ENCODE measurements at places on chromosomes 11 and 22. TPM values are rescaled to one million over a fixed set of nuclear protein-coding genes. Genes with fewer than 3 reads are reported as not detected.

DNA sequence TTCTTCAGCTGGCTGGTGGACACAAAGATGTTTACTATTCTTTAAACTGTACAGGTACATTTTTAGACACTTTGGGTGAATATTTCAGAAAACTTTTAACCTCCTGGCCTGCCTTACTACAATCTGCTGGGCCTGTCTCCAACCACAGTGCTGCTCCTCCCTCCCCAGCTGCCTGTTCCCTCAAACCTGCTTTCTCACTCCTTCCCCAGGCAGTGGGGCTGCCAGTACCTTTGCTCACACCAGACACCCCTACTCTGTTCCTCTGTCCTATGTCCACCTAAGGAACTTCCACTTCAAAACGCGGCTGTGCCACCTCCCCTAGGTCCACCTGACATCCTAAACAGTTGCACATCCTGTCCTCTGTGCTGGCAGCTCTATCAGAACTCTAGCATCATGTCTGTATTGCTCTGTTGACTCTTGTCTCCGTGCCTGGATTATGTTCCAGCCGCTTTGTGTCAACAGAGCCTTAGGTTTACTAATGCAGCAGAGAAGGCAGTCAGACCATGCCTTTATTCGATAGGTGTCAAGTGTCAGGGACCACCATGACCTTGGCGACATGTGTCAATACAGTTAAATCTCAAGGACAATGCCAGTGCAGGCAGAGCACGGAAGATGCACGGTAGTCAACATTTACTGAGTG, 13.4 kb downstream of the ZP1 start:
- DNase-seq: no peak

DNA sequence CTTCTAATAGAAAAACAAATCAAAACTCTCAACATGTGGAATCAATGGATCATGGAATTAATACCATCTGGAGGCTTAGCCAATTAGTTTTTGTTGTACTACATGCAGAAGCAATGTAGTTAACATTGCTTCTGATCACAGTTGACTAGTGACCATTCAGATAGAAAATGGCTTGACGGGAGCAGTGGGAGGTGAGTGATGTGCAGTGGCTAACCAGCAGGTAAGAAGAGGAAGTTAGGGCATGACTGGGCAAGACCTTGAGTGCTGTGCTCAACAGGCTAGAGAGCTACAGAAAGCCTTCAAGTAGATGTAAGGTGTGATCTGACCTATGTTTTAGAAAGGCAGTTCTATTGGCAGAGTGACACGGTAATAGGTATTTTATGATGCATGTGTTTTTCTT, 60.7 kb upstream of the ALKBH3 start:
- no peak for DNase-seq

- no peak for DNase-seq
Observed at GRCh38 chr11:66107600-66108510, 37.8 kb downstream of the PACS1 start.

DNA sequence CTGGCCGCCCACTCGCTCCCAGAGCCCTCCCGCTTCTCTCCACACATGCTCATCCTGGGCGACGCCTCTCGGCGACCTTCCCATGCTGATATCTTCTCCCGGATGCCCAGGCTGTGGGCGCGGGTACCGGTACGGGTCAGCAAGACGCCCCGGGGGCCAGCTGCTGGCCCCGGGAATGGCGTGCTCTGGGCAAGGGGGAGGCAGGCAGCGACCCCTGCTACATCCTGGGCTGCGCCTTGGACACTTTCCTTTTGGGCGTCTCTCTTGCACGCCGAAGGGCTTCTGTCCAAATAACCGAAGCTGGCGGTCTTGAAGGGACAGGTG, 48.1 kb downstream of the RPL27A start:
- DNase-seq: no peak

DNA sequence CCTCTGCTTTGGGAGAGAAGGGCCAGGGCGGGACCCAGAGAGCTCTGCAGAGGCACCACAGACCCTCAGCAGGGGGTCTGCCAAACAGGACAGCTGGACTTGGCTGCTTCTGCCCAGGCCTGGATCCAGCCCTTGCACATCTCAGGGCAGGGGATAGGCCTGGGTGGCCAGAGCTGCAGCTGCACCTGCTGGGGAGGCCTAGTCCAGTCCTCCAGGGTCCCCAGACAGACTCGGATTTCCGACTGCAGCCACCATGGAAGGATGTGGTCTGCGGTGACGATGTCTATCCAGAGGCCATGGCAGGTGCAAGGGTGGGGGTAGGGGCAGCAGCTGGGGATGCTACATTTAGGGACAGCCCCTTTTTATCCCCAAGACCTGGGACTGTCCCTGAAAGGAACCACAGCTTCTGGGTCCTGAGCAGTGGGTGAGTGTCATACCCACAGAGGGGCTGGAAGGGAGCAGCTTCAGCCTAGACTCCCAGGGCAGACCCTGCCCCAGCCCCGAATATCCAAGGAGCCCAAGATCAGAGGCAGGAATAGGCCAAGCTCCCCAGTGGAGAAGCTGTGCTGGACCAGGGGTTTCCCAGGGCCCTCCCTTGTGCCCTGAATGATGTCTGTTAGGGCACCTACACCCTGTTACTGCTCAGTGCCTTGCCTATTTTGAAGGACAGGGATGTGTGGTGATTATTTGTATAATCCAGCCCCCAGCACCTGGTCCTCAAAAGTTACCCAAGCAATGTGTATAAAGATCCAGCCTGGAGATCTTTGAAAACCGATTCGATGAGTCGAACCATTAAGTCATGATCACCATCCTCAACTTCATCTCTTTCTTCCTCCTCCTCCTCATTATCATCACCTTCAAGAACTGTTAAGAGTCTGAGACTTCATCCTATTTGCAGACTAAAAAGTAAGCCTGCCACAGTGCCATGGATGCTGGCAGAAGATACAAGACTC, 2.5 kb upstream of the IGLL5 start:
- peak; percentile 99 for DNase-seq

- no peak for DNase-seq
Observed at GRCh38 chr11:110852921-110853490, 140.8 kb upstream of the ARHGAP20 start.

- DNase-seq: no peak
Observed at GRCh38 chr11:67594480-67594879, 10.9 kb downstream of the GSTP1 start.

- no peak for DNase-seq
Observed at GRCh38 chr11:120332822-120333716, 3.1 kb upstream of the ARHGEF12 start.

- DNase-seq: no peak
Observed at GRCh38 chr11:812390-812789, 2.6 kb downstream of the RPLP2 start.

DNA sequence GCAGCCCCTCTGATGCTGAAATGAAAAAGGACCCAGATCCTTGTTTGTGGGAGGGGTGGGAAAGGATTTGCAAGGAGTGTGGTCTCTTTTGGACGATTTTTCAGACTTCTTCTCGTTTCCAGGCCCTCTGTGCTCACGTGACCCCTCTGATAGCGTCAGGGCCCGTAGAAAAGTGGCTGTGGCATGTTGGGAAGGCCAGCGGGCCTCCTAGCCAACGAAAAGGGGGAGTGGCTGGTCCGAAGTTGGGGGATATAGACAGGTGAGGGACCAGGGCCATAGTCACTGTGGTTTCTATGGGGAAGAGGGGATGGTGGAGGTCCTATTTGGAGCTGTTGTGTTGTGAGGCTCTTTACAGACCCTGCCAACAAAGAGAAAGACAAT, 6.6 kb downstream of the PARVB start:
- DNase-seq: no peak

GRCh38 chr11:127000981-127001380, 411 bp upstream of the KIRREL3 start:
- DNase-seq: no peak

GRCh38 chr11:109306322-109306721, 115.7 kb upstream of the C11orf87 start:
- DNase-seq: no peak

DNA sequence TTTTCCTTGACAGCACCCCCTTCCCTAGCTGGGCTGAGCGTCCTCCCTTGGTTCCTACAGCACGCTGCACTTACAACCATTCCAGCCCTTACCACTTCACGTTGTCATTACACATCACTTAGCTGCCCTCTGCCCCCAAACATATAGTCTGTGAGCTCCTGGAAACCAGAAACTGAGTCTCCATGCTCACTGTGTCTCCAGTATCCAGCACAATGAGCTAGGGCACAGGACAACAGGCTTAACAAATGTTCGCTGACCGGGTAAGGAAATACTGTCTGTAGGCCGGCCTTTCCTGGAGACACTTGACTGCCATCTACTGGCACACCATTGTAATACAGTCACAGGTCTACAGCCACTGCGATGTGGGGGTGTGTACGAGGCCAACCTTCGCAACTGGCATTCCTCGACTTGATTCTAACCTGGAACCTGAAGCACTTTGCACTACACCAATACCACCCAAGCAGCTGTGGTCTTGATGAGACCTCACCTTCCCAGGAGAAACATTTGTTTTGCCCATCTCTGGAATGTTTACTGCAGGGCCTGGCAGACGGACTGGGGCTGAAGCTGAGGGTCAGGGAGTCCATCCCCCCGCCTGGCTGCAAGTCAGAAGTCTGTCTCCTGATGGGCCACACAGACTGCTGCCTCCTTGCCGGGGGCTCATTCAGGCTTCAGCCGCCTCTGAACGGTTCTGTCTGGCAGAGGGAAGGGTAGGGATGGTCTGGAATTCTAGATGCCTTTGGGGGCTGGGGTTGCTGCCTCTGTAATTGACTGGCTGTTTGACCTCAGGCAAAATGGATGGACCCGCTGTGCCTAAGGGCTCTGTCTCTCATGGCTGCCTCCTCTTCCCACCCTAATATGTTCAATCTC, 72.0 kb downstream of the SYN3 start:
- DNase-seq: peak; percentile 94

DNA sequence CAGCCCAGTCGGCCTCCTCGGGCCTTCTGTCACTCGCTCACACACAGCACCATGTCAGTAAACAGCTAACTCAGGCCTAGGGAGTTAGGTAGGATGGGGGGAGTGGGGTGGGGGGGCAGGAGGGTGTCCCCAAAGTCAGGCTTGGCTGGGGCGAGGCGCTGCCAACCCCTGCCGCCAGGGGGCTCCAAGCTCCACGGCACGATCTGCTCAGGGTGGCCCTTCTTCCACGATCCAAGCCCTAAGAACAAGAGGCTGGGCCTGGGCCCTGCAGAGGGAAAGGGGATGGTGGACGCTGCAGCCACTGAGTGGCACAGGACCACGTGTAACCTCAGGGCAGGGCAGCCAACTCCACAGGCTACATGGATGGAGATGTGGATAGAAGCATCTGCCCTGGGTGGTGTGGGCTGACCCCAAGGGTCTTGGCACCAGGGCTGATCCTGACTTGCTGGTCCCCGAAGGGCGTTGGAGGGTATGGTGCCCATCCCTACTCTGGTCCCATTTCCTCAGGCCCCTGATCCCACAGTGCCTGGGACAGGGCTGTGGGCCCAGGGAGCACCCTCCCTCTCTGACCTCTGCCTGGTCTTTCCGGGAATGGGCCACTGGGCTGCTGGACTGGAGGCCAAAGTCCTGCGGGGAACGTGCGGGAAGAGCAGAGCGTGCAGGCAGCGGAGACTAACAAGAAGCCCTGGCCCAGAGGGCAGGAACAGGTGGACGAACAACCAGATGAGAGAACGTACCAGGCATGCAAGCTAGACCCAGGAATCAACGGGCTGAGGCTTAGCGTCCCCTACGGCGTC, 29.1 kb upstream of the TXNRD2 start:
- peak; percentile 81 for DNase-seq

DNA sequence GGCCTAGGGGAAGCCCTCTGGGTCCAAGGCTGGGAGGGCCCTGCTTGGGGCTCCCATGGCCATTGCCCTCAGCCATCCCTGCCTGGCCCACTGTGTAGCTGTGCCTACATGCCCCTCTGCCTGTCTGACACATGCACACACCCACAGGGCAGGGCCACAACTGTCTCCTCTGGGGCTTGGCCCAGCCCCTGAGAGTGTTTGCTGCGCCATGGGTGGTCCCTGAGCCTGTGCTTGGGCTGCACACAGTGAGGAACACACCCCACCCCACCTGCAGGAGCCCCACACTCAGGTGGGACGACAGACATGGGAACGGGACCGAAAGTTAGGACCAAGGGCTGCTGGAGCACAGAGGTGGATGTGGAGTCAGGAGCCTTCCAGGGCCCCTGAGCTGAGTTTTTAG, 489.5 kb downstream of the TBC1D22A start:
- DNase-seq: no peak

GRCh38 chr11:75718419-75719339, 1.0 kb downstream of the MOGAT2 start:
- no peak for DNase-seq

DNA sequence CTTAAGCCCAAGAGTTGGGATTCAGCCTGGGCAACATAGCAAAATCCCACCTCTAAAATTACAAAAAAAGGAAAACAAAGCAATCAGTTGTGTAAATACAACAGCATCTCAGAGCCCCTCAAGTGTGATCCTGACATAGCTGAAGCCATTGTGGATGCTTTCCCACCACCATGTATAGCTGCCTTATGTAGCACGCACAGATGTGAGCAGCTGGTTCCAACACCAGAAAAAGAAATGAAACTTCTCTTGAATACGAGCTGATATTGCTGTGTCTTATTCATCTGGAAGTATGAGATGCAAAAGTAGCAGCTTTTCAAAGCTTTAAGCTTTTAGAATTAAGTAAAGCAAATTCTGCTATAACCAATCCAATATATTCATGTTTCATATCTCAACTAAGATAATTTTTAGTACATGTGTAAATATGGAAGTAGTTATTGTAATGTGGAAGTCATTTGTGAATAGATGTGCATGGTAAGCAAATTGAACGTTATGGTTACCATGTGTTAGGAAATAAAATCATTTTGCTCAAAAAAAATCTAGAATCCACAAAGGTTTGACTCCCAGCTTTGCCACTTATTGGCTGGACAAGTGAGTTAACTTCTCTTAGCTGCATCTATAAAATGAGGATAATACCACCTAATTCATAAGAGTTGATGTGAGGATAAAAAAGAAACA, 63.2 kb downstream of the SGSM3 start:
- no peak for DNase-seq

DNA sequence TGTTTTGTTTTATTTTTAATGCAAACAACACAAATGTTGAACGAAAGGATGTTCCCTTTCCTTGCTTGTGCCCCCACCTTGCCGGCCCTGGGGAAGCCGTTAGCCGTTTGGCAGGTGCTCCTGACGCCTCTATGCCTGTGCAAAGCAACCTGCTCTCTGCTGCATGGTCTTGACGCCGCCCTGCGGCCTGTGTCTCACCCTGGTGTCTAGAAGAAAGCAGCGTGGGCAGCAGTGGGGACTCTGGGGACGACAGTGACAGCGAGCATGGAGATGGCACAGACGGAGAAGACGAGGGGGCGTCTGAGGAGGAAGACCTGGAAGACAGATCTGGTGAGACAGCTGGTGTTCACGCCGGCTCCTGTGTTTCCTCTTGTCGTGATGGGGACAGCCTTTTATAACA, 5.5 kb downstream of the PHRF1 start:
- DNase-seq: no peak

DNA sequence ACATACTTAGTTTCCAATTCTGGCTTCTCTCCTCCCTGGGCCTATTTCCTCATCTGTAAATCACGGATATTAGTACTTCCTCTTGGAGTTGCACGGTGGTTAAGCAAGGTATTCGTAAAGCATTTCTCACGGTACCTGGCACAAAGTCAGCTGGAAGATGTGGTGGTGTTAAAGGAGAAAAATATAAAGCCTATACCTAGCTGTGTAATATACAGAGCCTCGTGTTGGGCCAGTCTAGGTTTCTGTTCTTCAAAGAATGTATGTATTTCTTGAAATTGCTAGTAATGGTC, 47.2 kb downstream of the DBX1 start:
- no peak for DNase-seq

MAPK8IP2 gene
- total RNA-seq: 0.99 TPM

TUBA8 gene
- total RNA-seq: 0.89 TPM

XPNPEP3 gene
- total RNA-seq: 18.2 TPM

CLDN5 gene
- total RNA-seq: 0.04 TPM

MDK gene
- total RNA-seq: 122 TPM

OR8G5 gene
- not detected for total RNA-seq

RHOD gene
- total RNA-seq: not detected

KIAA1671 gene
- 20.4 TPM for total RNA-seq

MPPED1 gene
- not detected for total RNA-seq

OR52I2 gene
- total RNA-seq: not detected

Data from SJCRH30 (cell line).